ENCODE measurements at places on chromosomes 2 and 18.

- DNase-seq: peak; percentile 89
Observed at GRCh38 chr2:20225294-20226151, 593 bp upstream of the SDC1 start.

GRCh38 chr2:185640588-185640987 lies 98.0 kb upstream of the FSIP2 start:
- DNase-seq: no peak

DNA sequence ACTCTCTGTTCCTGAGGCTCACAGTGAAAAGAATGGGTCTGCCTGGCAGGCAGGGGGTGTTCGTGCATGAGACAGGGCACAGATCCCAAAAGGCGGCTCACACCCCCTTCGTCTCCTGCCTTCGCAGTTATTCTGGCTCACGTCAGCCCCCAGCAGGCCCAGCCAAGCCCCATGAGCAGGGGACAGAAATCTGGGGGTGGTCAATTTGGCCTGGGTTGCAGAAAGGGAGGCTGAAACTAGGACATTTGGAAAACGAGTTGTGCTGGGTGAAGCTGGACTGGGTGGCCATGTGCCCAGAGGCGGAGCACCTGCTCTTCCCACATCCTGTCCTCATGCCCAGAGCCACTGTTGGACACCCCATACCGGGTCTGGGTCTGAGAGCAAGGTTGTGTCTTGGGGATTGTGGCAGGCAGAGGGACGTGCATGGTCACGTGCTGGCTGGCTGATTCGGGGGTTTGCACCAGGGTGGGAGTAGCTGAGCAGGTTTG lies 99.0 kb upstream of the MCFD2 start:
- DNase-seq: no peak

DNA sequence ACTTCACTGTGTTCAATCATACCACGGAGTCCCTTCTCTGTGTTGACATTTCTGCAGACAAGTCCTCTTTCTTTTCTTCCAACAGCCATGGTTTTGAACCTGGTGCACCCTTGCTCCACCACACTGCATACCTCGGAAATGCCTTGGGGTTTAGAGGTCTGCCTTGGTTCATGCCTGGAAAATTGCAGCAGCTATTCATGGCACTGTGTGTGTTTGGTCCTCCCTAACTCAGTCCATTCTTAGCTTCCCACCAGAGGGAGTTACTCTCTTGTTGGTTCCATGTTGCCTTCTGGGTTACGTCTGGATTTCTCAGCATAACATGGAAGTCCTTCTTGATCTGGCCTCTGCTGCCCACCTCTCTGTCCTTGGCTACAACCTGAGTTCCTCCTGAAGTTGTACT lies 206.0 kb downstream of the FHOD3 start:
- DNase-seq: no peak

GRCh38 chr2:122100756-122101155 lies 345.3 kb downstream of the TSN start:
- no peak for DNase-seq

DNA sequence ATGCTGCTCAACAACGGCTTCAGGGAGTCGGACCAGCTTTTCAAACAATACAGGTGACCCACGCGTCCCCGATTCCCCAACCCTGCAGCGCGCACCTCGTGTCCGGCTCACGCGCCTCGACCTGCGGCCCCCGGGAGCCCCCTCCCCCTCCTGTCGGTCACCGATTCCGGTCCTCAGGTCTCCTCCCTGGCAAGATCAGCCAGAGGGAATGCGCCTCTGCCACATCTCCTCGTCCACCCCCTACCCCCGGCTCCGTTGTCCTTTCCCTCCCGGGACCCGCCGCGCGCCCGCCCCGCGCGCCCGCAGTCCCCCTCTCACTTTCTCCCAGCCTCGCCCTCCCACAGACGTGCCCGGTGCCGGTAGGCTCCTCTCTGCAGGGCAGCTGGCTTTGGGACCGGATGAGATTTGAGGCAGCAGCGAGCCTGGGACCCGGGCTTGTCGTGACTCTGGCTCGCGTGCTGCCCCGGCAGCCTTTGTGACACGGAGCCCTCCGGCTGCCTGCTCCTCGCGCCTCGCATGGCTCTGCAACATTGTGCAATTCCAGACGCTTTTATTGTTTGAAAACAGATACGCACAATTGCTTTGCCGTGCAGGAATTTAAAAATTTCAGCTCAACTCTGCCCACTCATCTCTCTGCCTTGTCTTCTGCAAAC lies 558 bp downstream of the TTC39C start:
- DNase-seq: peak; percentile 75

DNA sequence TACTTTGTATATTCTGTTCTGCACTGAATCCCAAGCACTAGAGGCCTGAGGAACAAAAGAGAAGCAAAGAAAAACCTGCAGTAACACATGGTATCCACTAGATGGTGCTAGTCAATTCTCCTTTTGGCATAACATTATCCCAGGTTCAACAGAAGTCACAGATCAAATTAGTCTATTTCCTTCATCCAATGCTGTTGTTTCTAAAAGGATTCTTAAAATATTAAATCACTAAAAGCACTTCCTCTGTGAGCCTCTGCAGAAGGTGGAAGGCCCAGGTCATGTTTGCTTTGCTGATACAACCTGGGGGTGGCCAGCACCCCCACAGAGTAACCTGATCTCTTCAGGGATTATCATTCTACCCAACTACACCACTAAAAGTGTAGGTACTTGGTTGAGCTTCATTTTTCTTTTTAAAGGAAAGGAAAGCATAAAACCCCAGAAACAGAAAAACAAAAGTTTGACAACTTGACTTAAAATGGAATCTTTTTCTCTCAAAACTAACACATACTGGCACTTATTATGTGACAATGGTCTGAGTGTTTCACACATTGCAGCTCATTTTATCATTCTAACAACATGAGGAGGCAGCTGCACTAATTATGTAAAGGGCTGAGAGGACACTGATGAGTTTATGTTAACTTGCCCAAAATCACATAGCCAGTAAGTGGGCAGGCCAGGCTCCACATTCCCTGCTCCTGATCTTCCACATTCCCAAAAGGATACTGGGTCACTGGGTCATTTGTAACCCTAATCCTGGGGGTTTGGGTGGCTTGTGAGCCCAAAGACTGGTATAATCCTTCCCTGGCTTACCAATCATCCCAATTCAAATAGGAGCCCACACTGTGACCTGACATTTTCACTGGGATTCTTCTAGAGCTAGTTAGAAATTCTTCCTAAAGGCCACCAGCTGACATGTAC lies 66.8 kb upstream of the DNER start:
- DNase-seq: no peak

GRCh38 chr2:40400336-40400953 lies 51.4 kb downstream of the SLC8A1 start:
- DNase-seq: no peak

GRCh38 chr2:102660070-102660469 lies 40.7 kb downstream of the SLC9A2 start:
- no peak for DNase-seq

DNA sequence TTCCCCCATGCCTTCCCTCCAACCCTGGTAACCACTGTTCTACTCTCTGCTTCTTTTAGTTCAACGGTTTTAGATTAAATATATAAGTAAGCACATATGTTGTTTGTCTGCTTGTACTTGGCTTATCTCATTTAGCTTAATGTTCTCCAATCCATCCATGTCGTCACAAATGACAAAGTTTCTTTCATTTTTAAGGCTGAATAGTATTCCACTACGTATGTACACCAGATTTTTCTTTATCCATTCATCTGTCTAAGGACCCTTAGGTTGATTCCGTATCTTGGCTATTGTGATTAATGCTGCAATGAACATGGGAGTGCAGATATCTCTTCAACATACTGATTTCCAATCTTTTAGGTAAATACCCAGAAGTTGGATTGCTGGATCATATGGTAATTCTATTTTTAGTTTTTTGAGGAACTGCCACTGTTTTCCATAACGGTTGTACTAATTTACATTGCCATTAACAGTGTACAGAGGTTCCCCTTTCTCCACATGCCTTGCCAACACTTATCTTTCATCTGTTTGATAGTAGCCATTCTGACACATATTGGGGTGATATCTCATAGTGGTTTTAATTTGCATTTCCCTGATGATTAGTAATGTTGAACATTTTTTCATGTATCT lies 8.1 kb downstream of the ASB3 start:
- DNase-seq: no peak

Measured in mucosa of descending colon (tissue), 3 donors.